GF-D8 (cell line): ENCODE measurements at places on chromosomes 13 and 19.
A peak's percentile ranks its signal among the peaks of the same experiment; 100 is the strongest.

DNA sequence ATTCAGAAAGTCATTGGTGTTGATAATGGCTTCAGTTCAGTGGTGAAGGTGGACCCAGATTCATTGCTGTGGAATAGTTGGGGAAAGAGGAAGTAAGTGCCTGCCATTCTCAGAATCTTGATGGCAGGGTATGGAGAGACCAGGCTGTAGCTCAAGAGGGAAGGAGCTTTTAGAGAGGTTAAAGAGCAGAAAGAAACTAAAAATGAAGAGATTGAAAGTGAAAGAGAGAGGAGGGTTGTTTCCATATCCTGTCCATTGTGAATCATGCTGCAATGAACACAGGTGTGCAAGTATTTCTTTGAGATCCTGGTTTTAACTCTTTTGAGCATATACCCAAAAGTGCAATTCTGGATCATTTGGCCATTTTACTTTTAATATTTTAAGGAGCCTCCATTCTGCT lies 12.5 kb downstream of the GJB6 start:
- peak; percentile 7 for DNase-seq

DNA sequence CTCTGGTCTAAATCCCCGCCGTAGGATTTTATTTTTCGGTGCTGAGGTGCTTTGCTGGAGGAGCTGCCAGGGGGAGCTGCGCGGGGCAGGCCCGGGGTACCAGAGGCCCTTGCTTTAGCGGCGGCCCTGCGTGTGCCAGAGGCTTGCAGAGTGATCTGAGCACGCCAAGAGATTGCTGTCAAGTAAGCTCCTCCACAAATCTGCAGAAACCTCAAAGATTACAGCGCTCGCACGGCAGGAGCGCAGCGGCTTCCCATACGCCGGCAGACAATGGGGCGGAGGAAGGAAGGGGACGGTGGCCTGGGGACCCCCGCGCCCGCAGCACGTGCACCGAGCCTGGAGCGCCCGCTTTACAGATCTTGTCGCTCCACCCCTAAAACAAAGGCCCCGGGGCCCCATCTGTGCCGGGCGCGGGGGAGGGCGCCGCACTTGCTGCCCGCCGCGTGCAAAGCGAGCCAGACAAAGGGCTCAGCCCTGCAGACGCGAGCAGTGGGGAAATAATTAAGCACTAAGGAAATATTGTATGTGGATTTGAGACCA lies 9.1 kb upstream of the C19orf12 start:
- DNase-seq = peak; percentile 64

DNA sequence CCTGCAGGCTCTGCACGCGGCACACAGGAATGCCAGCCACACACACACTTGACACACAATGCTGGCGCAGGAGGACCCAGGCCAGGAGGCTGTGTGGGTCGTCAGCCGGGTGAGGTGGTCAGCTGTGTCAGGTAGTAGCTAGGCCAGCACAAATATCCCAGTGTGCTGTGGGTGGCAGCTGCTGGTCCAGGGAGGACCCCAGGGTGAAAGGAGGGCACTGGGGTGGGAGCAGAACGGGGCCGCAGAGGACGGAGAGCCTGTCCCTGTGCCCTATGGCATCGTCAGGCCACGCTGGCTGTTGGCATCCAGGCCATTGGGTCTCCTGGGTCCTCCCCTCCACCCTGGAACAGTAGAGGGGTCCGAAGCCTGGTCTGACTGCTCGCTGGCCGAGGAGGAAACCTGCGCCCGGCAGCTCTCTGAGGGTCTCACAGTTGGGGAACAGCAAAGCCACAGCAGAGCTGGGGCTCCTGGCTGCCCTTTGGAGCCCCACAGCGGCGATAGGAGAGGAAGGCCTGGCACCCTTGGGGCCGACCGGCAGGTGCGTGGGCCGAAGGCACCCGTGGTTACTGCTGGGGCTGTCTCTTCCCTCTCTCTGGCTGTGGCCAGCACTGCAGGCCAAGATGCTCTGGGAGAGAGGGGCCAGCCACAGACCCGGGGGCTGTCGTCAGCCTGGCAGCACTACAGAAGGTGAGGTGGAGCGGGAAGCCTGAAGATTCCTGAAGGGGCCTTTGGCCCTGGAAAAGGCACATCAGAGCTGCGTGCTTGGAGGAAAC lies 27.3 kb downstream of the C13orf46 start:
- no peak for DNase-seq

- no peak for DNase-seq
These were observed 62.9 kb downstream of the CHST8 start for GRCh38 chr19:33684538-33685232.

DNA sequence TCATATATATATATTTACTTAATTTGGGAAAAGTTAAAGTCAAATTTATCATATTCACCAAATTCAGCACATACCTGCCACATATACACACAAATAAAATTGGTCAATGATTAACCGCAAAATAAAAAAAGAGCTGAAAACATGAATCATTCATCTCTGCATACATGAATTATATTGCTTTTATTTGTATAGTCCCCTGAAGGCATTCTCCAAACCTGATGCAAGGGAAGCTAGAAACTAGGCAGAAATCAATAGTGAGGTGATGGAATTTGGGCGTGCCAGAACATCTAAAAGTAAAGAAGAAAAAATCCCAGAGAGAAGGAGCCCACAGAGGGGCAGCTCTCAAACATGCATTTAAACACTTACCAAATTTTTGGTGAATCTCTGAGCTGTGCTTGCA lies 60.1 kb downstream of the UFM1 start:
- DNase-seq = no peak

DNA sequence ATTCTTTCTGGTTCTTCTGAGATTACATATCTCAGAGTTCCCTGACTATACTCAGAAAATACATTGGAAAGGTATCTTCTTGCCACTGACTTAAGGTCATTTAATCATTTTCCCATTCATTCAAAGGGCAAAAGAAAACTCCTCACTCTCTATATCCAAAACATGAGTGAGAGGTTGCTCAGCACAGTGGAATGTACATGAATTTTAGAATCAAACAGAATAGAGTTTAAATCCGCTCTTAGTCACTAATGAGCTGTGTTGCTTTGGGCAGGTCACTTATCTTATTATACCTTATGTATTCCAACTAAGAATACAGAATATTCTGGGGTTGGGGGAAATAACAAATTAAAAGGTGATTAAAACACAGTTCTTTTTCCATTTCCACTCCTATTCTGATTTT lies 452.6 kb upstream of the KLF12 start:
- DNase-seq = no peak
